ENCODE measurements at places on chromosomes 11 and 22.
A peak's percentile ranks its signal among the peaks of the same experiment; 100 is the strongest.

GRCh38 chr22:50705219-50705691, 32.6 kb downstream of the SHANK3 start:
- no peak for DNase-seq

GRCh38 chr11:61541598-61541997, 33.0 kb downstream of the LRRC10B start:
- no peak for DNase-seq

DNA sequence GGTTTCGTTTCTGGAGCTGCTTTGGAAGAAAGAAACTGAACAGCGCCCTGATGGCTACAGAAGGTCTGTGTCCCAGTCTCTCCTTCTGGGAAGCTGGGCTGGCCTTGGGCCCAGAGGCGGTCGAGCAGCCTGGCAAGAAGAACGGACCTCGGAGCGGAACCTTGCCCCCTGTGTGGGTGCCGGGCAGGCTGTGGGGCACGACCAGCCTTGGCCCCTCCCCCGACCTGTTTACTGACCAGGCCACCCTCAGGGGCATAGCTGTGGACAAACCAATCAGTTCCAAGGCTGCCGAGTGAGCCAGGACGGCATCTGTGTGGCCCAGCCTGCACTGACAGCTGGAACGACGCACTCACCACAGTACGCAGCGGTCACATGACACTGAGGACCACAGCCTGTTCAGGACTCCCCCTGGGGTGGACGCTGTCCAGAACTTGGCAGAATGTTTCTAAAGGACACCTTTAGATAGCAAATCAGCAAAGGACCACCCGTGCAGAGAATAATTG, 7.2 kb downstream of the PIM3 start:
- no peak for DNase-seq

- DNase-seq, result peak; percentile 59
Measured at GRCh38 chr22:20741634-20742581, 32.0 kb upstream of the SERPIND1 start.

GRCh38 chr11:17790453-17790852, 55.9 kb downstream of the KCNC1 start:
- no peak for DNase-seq

DNA sequence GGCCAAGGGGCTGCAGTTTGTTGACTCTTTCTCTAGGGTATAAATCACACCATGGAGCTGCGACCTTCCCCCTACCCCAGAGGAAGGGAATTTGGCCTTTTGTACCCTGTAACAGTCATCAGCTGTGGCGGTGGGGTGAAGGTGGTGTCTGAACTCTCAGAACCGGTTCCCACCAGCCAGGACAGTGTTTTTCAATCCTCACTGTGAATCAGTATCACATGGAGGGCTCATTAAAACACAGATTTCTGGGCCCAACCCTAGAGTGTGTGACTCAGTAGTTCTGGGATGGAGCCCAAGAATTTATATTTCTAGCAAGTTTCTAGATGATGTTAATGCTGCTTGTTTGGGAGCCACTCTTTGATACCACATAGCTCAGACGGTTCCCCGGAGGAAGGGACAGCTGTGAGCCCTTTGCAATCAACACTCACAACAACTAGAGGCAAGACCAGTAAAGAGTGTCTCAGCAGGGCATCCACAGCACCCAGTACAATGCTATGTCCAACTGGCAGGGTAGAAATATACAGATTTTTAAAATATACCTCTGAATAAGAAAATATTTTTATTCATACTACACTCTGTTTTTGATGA, 43.9 kb upstream of the FAT3 start:
- DNase-seq, result no peak

Measured in CD4-positive, alpha-beta T cell treated with Interleukin-17A for 4 hours (primary cell).